HFFc6 (cell line): ENCODE measurements at places on chromosomes 6 and 20.

DNA sequence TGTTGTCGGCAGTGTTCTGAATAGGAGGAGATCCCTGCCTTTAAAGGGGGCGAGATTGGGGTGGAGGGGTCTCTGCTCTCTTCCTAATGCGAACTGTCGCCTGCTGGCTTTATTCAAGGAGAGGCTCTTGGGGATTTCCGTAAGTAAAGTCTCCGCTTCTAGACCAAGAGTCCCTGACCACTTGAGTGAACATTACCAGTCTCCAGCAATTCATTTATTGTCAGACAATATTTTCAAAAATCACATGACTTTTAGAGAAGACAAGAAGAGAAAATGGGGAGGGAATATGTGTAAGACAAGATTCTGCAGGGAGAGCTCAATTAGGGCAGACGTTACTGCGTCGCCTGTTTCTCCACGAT lies 21.2 kb downstream of the POM121L2 start:
- no peak for DNase-seq

GRCh38 chr6:13405961-13406477 lies 77.7 kb upstream of the TBC1D7 start:
- no peak for DNase-seq

DNA sequence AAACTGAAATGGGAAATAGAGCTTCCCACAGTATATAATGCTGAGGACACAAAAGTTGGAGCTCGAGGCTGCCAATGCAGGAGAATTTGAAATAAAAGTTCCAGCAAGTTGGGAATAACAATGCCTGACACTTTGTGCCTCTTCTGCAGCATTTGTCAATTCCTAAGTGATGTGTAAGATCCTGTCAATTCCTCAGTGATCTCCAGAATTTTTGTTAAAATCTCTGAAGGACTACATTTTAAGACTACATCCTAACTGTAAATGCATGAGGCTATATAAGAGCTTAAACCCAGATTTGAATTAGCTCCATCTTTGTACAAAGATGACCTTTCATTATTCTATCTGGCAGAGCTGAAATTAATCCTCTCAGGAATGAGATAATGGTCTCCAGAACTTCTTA lies 208.2 kb downstream of the COL12A1 start:
- DNase-seq = no peak

GRCh38 chr6:148869585-148869984 lies 122.8 kb downstream of the UST start:
- peak; percentile 93 for DNase-seq

GRCh38 chr6:25341203-25341552 lies 62.0 kb downstream of the CARMIL1 start:
- DNase-seq = no peak

DNA sequence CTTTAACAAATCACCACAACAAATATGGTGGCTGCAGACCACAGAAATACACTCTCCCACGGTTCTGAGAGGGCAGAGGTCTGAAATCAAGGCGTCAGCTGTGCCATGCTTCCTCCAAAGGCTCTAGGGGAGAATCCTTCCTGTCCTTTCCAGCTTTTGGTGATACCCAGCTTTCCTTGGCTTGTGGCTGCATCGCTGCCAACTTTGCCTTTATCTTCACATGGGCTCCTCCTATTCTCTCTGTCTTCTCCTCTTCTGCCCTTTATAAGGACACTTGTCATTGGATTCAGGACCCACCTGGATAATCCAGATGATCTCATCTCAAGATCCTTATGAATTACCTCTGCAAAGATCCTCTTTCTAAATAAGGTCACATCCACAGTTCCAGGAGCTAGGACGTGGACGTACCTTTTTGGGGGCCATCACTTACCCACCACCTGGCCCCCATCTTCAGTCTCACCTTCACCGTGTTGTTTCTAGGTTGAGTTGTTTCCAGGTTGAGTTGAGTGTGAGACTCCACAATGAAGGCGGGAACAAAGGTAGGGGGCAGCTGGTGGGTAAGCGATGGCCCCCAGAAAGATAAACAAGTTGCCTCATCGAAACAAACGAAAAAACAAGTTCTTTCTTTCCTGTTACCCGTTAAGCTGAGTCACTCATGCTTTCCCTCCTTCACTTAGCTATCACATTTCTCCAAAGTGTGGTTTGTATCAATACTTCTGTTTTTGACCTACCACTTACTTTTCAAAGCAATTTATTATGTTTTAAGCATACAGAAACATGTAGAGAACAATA lies 68.9 kb upstream of the SLC22A16 start:
- no peak for DNase-seq

DNA sequence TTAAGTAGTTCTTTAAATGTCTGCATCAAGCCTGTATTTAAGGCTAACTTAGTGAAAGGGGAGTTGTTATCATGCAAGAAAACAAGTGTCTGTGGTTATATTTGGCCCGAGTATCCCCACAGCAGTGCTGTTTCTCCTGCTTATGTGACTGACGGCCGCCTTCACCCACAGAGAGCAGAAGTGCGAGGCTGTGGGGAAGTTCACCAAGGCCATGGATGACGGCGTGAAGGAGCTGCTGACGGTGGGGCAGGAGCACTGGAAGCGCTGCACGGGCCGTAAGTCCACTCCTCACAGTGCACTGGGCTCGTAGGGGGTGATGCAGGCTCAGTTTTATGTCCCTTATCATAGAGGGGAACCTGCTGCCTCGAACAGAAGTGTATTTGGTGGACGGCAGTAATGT lies 53.2 kb upstream of the SYNJ2 start:
- DNase-seq = no peak

GRCh38 chr20:24442909-24443308 lies 26.5 kb upstream of the SYNDIG1 start:
- DNase-seq = no peak

DNA sequence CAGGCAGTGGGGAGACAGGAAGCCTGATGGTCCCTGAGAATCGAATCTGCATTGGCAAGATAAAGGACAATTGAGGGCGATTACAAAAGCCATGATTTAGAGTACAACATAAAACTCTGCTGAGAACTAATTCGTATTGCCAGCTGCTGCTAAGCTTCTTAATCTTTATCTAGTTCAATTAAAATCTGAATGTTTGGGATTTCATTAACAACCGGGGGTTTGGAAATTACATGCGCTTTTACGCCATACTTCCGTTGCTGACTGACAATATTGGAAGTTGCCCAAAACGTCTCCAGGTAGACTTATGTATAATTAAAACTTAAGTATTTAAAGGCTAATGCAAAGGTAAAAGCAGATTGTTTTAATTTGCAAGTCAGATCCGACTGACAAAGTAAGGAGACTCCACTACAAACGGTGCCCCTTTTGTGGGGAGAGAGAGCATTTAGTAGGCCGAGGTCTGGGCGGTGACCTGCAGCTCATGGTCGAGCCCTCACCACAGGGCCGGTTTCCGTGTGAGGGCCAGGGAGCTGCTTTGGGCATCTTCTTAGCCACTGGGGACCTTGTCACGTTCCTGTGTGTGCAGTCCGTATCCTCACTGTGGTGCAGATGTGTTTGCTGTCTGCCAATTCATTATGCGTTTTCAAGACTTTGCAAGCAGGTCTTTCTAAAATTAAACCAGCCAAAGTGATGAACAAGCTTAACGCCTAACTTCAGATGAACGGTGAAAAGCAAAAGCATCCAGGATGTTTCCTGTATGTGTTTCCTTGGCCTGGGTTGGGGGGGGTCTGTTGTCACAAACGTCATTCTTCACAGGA lies 49.9 kb downstream of the CDH4 start:
- no peak for DNase-seq

GRCh38 chr6:30570263-30570662 lies 979 bp upstream of the ABCF1 start:
- no peak for DNase-seq

DNA sequence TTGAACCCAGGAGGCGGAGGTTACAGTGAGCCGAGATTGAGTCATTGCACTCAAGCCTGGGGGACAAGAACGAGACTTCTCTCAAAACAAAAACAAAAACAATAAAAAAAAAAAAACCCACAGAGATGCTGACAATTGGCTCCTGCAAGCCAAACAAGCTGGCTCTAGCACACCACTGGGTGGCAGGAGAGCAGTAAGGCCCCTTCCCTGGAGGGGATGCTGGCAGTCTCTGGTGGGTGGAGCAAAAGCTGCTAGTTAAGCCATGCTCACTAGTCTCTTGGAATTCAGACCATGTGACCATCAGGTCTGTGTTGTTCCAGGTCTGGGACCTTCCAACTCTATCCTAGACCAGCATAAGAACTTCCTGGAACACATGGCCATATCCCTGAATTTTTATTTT lies 18.9 kb upstream of the DSN1 start:
- DNase-seq = peak; percentile 76

- DNase-seq = no peak
Measured at GRCh38 chr20:48374991-48375595, 452.7 kb downstream of the PREX1 start.

DNA sequence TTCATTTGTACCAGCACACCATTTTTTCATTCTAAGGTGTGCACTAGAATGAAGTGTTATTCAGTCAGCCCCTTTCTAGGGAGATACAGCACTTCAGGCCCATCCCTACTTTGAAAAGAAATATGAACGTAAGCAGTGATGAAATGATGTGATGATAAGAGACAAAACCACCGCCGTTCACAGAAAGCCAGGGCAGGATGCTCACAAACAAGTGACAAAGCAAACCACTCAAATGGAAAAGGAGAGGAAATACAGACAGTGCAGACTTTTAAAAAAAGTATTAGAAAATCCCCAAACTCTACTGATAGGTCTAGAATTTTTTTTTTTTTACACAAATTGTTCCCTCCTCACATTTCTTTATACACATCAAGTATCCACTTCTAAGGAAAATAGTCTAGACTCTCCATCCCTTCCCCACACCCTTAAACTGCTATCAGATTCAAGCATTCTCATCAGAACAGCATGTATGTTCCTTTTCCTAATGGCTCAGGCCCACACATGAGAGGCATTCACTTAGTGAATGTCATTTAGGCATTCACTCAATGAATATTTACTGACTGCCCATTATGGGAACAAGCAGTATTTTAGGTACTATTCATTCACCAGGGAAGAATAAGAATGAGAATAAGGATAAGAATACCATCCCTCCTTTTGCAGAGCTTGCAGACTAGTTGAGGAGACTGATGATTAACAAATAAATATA lies 243.5 kb downstream of the GMPR start:
- no peak for DNase-seq

DNA sequence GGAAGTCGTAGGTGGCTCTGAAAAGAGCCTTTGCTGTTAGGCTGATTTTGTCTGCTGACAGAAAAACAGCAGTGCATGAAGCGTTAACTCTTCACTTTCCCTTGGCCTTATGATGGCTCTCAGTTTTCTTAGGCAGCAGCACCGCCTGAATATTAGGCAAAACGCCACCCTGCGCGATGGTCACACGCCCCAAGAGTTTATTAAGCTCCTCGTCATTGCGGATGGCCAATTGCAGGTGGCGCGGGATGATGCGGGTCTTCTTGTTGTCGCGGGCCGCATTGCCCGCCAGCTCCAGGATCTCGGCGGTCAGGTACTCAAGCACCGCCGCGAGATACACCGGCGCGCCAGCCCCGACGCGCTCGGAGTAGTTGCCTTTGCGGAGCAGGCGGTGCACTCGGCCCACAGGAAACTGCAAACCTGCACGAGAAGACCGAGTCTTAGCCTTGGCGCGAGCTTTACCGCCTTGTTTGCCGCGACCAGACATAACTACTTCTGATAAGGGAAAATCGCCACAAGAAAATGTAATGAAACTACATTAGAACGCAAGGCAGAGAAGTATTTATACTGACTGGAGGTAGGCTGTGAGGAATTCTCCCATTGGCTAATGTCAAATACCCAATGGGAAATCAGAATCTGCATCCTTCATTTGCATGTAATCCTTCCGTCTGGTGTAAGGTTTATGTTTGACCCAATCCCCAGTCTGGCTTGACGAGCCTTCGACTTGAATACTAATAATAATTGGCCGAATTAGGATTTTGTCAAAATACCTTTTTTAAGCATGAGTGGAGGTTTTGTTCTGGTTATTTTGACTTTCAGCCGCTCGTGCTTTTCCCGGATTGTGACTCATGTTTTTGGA lies 53.9 kb upstream of the HFE start:
- peak; percentile 99 for DNase-seq

- no peak for DNase-seq
Measured at GRCh38 chr6:47335466-47335865, 25.8 kb upstream of the TNFRSF21 start.

GRCh38 chr6:150876598-150876997 lies 11.1 kb downstream of the MTHFD1L start:
- DNase-seq = no peak

DNA sequence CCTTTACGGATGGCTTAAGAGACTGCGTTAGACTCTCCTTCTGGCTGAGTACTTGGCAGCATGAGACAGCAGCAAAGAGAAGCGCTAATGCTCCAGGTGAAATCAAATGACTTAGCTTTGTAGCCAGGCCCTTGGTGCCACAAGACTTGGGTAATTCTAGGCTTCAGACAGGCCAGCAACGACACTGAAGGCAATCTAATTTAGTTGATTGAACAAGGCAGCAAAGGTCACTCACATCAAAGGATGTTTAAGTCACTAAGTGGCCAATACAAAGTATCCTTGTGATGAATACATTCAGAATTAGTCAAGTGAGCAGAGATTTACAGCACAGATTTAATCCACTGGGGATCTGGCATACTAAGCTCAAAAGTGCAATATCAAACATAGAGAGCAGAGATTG lies 113.2 kb downstream of the FAM83B start:
- DNase-seq = no peak

- peak; percentile 48 for DNase-seq
Measured at GRCh38 chr6:30981942-30982772, 1.4 kb upstream of the MUC21 start.

DNA sequence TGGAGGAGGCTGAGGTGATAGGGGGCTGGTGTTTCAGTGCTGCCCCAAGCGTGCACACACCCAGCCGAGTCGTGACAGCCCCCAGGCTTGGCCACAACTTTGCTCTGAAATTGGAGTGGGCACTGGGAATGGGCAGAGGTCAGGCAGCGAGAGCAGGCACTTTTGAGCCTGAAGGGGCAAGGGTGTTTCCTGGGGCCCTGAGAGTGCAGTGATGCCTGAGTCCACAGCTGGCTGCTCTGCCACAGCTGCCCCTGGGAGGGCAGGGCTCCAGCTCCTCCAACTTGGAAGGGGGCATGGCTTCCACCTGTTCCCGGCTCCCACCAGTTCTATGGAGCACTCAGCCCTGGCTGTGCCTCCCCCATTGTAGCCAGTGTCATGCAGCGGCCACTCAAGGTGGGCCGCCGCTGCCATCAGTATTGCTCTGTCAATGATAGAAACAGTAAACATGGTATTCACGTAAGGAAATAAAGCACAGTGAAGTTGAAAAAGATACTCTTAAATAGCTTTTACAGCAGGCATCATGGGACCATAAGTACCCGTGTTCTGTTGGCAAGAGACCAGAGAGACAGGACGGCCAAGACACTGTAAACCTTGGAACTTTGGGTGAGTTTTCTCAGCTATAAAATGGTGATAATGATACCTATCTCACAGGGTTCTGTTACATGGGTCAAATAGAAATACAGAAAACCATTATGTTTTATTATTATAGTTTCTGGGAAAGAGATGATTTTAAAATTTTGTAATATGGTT lies 108.9 kb downstream of the THEMIS start:
- no peak for DNase-seq

DNA sequence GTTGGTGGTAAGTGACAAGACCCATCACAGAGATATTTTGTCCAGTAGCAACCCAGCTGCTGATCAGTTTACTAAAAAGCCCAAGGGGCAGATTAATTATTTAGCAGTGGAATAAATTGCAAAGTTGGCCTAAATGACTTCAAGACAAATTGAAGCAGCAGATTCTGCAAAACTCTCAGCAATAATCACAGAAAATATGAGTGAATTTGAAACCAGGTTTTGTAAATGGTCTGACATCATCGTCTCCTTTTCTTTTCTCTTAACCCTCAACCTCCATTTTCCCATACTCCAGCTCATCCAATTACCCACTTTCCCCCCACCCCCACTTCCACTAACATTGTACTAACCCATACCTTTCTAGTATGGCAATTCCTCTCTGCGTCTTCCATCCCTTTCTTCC lies 11.3 kb upstream of the PTPRK start:
- no peak for DNase-seq

GRCh38 chr6:144594585-144594984 lies 309.4 kb downstream of the UTRN start:
- no peak for DNase-seq
